Right hindlimb (tissue), 1 donor: ENCODE measurements at places on chromosomes 1 and 21.
A peak's percentile ranks its signal among the peaks of the same experiment; 100 is the strongest.

DNA sequence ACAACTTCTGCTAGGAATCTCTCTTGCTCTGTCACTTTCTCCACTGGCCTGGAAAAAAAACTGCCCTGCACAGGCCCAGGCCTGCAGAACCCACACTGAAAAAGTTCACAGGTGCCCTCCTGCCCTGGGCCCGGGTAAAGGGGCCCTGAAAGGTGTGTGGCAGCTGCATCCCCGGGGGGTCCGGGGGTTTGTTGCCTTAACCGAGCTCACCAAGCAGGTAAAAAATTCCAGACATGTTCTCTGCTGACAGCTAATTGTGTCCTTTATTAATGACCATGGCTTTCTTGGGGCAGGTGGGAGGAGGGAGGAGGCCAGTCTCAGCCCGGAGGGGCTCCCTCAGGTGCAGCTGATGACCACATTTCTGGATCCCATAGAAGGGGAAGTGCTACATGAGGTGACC lies 122.9 kb downstream of the LACTBL1 start:
- DNase-seq, result no peak

DNA sequence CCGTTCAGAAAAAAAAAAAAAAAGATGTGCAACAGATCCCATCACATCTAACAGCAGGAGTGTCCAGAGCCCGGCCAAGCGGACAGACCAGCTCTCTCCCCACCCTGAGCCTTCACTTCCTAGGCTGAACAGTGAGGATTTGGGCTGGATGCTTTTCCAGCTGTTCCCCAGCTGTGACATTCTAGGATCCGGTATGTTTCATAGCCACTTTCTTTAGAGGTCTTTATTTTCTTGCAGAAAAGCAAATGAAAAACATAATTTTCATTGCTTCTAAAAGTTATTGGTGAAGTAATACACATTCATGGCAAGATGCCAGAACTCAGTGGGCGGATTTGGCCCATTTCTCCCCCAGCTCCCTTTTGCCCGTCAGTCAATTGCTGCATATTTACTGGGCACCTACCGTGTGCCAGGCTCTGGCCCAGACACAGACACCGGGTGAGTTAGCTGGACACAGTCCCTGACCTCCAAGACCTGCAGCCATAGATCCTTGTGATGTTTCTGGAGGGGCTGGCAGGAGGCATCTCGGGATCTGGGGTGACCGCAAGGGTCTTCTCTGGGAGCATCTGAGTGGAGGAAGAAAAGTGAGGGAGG lies 213.7 kb upstream of the VAMP3 start:
- DNase-seq, result peak; percentile 58

GRCh38 chr1:192839162-192840066 lies 30.6 kb downstream of the RGS2 start:
- DNase-seq, result no peak

DNA sequence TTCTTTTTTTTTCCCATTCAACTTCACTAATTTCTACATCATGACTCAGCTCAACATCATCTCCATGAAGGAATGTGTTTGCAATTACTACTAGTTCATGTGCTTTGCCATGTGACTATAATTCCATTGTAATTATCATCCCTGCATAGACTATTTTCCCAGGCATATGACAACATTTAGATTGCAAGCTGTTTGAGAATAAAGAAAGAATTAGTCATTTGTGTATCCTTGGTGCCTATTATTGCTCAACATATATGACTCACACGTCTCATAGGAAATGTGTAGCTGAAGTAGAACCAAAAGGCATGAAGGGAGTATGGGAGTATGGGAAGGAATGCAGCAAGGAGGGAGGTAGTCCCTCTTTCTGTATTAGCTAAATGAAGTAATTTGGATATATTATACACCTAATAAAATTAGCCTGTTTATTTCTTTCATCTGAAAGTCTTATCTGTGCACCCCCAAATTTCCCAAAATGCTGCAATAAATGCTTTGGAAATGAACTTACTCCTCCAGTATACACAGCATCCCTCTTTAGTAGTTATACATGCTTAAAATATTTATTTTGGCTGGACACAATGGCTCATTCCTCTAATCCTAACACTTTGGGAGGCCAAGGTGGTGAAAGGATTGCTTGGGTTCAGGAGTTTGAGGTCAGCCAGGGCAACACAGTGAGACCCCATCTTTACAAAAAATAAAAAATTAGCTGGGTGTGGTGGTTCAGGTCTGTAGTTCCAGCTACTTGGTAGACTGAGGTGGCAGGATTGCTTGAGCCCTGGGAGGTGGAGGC lies 316.9 kb upstream of the ADGRL4 start:
- DNase-seq, result no peak

GRCh38 chr1:160636076-160636475 lies 10.8 kb downstream of the SLAMF1 start:
- DNase-seq, result no peak

- DNase-seq, result no peak
Observed at GRCh38 chr1:226364514-226364899, 43.4 kb downstream of the PARP1 start.

- DNase-seq, result no peak
Observed at GRCh38 chr1:236982380-236982779, 21.9 kb downstream of the MT1HL1 start.

DNA sequence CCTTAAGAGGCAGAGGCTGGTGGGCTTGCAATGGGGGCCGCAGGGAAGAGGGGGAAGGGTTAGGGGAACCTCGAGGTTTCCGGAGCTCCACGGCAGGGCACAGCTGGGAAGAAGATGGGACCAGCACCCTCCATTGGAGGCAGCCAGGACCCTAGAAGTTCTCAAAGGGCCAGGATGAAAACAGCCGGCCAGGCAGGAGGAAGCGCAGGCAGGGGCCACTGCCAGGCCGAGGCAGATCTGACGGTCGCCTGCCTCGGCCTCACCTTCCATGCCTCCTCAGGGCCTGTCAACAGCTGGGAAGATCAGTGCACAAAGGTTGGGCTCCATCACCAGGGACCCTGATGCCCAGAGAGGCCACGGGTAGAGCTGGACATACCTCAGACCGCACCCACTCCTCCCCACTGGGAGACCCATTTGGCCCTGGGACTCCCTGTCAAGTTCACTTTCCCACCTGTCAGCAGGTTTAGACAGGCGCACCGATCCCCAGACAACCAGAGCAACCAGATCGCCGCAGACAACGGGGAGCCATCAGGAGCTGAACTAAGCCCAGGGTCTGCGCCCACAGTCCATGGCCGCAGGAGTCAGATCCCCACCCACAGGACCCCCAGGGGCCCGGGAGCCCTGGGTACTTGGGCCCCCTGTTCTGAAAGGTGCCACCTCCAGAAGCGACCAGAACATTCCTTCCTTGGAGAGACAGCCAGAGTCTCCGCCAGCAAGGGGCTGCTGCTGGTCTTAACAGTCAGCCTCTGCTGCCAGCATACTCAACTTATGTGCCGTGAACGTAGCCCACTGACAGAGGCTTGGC lies 2.2 kb downstream of the SLC19A1 start:
- DNase-seq, result peak; percentile 13

DNA sequence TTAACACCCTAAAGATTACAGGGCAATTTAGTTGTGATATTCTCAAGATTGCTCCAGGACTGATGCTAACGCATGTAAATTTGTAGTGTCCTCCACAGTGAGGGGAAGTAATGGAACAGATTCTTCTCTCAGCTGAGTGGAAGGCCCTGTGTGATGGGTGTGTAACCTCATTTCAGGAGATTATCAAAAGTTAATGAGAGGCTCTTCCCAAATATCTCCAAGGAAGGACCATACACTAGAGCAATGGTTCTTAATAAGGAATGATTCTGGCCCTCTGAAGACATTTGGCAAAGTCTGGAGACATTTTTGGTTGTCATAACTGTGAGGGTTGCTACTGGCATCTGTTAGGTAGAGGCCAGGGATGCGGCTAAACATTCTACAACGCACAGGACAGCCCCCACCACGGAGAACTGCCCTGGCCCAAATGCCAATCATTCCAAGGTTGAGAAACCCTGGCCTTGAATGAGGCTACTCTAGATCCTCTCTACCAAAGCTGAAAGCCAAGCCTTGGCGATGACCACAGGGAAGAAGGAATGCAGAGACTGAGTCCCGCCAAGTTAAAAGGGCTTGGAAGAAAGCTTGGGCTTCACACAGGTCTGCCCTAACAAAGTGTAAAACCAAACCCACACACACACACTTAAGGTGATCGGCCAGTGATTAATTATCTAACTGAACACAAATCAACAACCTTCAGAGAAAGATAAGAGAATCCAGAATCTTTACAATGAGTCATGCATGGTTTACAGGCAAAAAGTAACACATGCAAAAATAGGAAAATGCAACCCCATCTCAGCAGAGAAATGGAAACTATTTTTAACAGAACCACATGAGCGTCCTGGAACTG lies 135.8 kb downstream of the SYF2 start:
- no peak for DNase-seq

DNA sequence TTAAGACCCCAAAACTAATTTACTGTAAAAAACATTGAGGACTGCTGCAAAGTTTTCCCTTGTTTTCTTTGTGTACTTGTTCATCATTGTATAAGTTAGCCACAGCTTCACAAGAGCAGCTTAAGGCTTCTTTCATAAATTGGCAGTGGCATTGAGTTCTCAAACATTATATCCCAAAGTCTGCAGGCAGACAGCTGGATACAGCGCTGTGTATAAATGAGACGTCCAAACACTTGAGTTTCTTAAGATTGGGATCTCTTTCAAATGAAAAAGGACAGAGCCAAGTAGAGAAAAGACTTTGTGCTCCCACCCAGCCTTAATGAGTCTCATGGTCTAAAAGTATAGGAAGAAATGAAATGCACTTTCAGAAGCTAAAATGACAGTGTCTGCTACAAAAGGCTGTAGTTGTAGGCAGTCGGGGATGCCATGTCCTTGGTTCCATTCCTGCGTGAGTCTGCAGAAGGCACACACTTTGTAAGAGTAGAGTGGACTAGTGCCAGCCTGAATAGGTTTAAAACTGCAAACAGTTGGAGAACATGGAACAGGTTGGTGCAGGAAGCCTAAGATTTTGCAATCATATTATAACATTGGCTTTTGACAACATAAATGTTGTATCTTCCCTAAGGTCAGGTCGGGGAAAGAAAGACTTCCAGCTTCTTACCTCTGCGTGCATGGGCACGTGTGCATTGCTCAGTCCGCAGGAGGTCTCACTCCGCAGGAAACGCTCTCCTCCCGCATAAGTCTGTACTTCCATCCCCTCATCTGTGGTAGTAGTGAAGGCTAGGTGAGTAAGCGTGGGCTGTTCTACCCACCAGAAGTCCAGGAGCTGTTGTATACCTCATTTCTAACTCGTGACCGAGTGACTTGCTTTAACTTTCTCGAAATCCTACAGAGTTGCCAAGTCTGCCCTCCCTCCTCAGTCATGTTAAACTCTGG lies 94.4 kb downstream of the CD247 start:
- no peak for DNase-seq

DNA sequence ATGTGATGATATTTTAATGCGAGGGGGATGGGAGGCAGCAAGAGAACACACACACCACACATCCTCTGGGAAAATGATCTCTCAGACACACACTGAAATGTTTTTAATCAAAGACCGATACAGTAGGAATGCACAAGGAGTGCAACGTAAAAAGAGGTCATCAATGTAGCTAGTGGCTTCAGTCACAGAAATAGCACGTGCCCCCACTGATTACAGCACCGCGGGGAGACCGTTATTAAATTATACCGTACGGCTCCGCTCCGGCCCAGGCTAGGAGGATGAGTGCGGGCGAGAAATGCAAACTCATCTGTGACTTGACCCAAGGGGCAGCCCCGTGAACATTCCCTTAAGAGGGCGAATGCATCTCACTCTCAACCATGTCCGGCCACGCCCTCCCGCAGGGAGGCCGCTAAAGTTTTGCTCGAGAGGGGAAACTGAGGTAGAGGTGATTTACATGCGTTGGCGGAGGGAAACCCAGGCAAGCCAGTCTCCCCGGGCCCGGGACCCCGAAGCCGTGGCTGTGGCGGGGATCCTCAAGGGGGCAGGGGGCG lies 552 bp downstream of the UBR4 start:
- no peak for DNase-seq

GRCh38 chr1:194227161-194227560 lies 1040.7 kb upstream of the B3GALT2 start:
- no peak for DNase-seq

GRCh38 chr1:224114787-224115175 lies 870 bp downstream of the FBXO28 start:
- DNase-seq, result no peak

GRCh38 chr21:16770266-16770665 lies 742.6 kb upstream of the CXADR start:
- no peak for DNase-seq

DNA sequence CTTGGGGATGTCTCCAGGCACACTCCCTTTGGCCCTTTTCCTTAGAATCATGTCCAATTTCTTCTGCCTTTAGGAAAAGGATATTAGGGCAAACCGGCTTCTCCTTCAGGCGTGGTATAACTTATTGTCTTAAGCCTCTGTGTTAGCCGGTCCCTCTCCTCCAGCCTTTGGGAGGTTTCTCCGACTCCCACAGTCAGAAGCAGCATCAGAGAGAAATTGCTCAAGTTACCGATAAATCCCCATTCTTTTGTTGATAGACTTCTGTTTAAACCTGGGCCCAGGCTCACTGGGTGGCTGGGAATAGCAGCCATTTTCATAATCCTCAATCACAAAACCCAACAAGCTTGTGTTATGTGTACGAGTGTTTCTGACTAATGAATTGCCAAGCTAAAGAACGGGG lies 85.4 kb upstream of the KAZN start:
- DNase-seq, result no peak

- peak; percentile 25 for DNase-seq
Observed at GRCh38 chr1:198556971-198557370, 16.5 kb upstream of the ATP6V1G3 start.

- no peak for DNase-seq
Observed at GRCh38 chr1:85847356-85847755, 139.1 kb upstream of the ZNHIT6 start.

GRCh38 chr1:59271561-59272260 lies 25.2 kb upstream of the FGGY start:
- no peak for DNase-seq

DNA sequence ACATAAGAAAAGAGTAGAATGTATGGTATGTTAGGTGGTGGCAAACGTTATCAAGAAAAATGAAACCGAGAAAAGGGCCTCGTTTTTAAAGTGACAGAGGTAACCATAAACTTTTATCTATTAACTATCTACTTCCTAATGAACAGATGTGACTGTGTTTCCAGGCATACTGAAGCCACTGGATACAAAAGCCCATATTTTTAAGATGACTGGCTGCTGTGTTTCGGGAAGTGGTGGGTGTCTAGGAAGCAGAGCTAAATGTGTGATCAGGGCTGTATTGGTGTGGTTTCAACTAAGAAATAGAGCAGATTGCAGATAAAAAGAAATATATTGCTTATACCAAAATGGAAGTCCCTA lies 71.8 kb downstream of the CHRM3 start:
- DNase-seq, result no peak

- DNase-seq, result no peak
Observed at GRCh38 chr21:17532292-17532691, 19.4 kb downstream of the CXADR start.

- DNase-seq, result no peak
Observed at GRCh38 chr1:221161571-221162041, 282.4 kb downstream of the HLX start.

DNA sequence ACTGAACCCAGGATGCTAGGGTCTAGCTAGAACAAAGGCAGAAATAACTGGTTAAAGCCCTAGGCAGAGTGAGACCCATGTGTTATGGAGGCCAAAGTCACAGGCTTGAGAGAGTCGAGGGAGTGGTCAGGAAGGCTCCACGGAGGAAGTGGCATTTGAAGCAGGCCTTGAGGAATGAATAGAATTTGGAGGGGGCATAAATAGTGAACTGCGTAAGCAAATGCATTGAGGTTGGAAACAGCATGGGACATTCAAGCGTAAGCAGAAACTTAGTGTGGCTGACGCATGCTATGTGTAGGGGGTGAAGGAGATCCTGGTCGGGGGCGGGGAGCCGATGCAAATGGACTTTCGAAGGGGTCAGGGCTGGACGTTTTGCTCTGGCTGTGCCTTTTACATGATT lies 11.5 kb downstream of the AZIN2 start:
- no peak for DNase-seq

GRCh38 chr21:27024301-27024700 lies 57.4 kb upstream of the ADAMTS5 start:
- no peak for DNase-seq
